Mesenteric fat pad (tissue), 1 donor: ENCODE measurements at places on chromosomes 1 and 21.

DNA sequence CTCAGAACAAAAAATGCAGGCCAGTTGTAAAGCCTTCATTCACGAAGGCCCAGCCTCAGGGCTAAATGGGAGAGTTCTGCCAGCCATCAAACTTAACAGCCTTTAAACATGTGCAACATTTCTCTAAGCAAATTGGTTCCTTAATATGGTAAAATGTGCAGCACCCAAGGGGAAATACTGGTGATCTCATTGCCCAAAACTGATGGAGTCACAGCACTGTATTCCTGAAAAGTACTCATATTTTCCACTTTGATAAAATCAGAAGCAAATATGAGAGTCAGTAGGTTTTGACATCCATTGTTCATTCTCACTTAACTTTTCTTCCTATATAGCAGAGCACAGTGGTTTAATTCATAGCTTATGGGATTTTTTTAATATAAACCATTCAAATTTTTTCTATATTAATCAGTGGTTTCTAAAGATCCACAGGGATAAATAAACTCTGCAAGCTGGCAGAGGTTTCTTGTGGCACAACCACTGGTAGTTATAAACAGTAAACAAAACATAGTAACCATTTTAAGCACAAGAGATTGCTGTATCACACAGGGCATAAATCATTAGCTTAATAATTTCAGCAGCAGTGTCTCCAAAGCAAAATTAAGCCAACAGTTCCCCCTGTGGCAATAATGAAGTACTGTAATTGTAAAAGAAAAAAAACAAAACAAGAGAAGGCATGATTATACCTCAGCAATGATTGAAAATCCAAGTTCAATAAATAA lies 106.9 kb upstream of the LYPLAL1 start:
- DNase-seq, result no peak

- no peak for DNase-seq
Measured at GRCh38 chr1:85428471-85429089, 36.4 kb downstream of the DDAH1 start.

- DNase-seq, result no peak
Measured at GRCh38 chr1:77538956-77539518, 143.4 kb downstream of the ZZZ3 start.

DNA sequence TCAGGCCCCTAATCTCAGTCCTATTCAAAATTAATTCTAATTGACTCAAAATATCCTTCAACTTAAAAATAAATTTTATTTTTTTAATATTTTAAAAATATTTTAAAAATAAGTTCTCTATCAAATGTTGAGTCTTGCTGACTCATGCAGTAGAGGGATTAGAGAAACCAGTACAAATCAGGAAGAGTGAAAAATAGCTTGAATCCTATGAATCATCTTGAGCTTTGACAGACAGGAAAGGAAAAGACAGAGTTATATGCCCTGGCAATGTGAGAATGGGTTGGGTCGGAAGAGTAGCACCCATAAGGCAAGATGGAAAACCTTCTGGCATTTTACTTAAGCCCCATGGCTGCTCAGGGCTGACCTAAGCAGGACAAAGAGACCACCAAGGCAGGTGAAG lies 346.6 kb upstream of the RUNX1 start:
- no peak for DNase-seq

- no peak for DNase-seq
Measured at GRCh38 chr1:47388891-47389238, 27.2 kb upstream of the FOXE3 start.

GRCh38 chr1:38029685-38030511 lies 16.7 kb downstream of the POU3F1 start:
- DNase-seq, result no peak

- DNase-seq, result no peak
Measured at GRCh38 chr1:237187842-237188241, 145.9 kb downstream of the RYR2 start.

- DNase-seq, result peak; percentile 53
Measured at GRCh38 chr1:30382496-30382895, 340.9 kb downstream of the MATN1 start.

GRCh38 chr1:228944935-228945371 lies 209.7 kb downstream of the RHOU start:
- DNase-seq, result no peak

GRCh38 chr1:53601867-53602775 lies 136.8 kb downstream of the GLIS1 start:
- peak; percentile 84 for DNase-seq

DNA sequence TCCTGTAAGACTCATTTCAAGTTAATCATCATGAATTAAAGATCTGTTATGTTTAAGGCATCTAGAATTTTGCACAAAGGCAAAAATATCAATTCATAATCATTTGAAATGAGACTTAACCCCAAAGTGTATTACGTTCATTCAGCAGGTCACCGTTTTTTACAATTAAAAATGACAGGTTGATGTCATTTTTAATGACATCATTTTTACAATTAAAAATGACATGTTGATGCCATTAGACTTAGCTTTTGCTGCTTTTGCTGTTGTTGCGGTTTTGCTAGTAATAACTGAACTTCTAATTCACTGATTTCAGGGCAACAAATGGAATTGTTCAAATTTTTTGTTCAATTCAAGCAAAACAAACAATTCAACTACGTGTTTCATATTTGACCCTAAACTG lies 17.0 kb downstream of the PRMT6 start:
- DNase-seq, result no peak

GRCh38 chr1:27966402-27967105 lies 6.8 kb downstream of the XKR8 start:
- DNase-seq, result peak; percentile 47

GRCh38 chr1:100343897-100344296 lies 8.4 kb upstream of the CDC14A start:
- no peak for DNase-seq

DNA sequence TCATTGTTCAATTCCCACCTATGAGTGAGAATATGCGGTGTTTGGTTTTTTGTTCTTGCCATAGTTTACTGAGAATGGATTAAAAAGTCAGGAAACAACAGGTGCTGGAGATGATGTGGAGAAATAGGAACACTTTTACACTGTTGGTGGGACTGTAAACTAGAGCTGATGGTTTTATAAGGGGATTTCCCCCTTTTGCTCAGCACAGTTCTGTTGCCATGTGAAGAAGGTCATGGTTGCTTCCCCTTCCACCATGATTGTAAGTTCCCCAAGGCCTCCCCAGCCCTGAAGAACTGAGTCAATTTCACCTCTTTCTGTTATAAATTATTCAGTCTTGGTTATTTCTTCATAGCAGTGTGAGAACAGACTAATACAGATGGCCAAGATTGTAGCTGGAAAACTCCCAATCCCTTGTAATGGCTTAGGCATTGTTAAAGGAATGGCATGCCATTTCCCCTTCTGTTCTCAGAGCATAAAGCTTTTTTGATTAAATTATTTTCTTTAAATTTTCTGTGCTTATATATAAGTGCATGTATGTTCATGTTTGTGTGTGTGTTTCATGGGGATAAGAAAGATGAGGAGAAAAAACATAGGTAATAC lies 144.8 kb downstream of the BACH1 start:
- DNase-seq, result no peak

DNA sequence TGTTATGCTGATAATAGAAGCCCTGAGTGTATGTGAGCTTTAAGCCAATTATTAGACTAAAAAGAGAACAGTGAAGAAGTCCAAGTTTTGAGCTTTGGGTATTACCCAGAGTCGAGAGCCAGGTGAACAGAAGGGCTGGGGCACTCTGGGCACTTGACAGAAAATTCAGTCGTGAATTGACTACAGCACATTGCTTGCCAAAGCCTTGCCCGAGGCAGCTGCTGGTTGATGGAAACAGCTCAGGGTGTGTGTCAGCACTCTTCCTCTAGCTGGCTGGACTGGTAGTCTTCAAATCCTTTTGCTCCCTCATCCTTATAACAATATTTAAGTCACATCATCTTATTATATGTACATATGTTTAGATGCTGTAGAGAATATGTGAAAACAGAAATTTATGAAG lies 21.3 kb downstream of the PDE4B start:
- DNase-seq, result no peak

GRCh38 chr1:33032126-33032869 lies 4.4 kb downstream of the AK2 start:
- DNase-seq, result no peak

GRCh38 chr21:29293495-29293894 lies 5.2 kb upstream of the BACH1 start:
- no peak for DNase-seq

DNA sequence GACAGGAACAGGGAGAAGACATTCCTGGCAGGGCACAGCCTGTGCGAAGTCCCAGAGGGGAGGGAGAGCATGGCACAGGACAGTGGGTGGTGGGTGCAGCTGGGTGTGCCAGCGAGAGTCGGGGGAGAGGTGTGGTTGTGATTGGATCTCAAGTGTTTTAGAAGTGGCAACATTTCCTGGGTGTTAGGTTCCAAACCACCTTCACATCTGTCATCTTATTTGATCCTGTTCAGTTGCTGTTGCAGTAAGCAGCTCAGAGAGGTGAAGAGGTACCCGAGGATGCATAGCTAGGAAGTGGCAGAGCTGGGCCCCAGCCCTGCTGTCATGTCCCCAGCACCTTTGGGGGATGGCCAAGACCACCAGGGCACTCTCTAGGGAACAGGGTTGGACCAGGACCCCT lies 22.0 kb upstream of the DISP3 start:
- no peak for DNase-seq

- DNase-seq, result peak; percentile 60
Measured at GRCh38 chr1:19969898-19970660, 9.3 kb downstream of the PLA2G2A start.

DNA sequence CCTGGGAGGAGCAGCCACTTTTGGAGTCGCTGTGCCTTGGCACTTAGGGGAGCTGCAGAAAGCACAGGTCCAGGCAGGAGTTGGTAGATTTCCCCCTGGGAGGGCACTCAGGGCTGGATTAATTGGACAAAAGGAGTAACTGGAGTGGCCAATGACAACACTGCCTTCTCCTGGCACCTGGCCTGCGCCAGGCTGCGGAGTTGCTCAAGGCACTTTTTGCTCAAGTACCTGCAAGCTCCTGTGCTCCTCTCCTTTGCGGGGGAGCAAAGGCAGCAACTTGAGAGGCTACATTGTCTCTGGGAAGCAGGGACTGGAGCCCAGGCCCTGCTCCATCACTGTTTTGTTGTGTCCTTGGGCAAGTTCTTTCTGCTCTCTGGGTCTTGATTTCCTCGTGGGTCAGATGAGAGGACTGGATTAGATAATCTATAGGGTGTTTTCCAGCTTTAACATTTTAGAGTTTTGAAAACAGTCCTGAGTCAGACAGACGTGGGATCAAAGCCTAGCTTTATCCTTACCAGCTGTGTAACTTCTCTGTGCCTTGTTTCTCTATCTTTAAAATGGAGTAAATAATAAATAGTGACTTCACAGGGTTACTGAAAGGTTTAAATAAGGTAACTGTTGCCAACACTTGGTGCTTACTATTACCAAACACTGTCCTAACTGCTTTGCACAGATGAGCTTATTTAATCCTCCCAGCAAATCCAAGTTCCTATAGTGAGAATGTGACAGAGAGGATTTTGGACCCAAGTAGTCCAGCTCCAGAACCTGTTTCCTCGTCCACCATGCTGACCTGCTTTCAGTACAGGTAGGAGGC lies 18.0 kb upstream of the GRHL3 start:
- no peak for DNase-seq

- DNase-seq, result no peak
Measured at GRCh38 chr1:55696181-55696754, 481.1 kb upstream of the USP24 start.

- no peak for DNase-seq
Measured at GRCh38 chr1:4718071-4718470, 63.7 kb downstream of the AJAP1 start.

GRCh38 chr21:29650523-29651022 lies 289.2 kb downstream of the GRIK1 start:
- DNase-seq, result no peak
